ENCODE measurements at places on chromosomes 5 and 9.

DNA sequence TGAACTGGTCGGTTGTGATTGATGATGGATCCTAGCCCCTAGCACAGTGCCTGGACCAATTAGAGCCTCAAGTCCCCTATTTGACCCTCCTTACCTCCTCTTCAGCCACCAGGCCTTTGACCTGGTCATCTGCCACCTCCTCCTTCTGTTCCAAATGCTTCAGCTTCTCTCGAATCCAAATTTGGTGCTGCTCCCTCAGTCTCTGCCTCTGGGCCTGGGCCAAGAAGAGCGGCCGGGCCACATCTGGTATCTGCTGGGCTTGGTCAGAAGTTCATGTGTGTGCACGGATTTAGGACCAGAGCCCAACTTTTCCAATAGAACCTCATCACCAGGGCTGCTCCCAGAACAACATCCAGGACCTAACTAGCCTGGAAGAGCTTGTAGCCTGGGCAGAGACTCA is 6.5 kb downstream of the SLC35A4 start:
- no peak for DNase-seq

DNA sequence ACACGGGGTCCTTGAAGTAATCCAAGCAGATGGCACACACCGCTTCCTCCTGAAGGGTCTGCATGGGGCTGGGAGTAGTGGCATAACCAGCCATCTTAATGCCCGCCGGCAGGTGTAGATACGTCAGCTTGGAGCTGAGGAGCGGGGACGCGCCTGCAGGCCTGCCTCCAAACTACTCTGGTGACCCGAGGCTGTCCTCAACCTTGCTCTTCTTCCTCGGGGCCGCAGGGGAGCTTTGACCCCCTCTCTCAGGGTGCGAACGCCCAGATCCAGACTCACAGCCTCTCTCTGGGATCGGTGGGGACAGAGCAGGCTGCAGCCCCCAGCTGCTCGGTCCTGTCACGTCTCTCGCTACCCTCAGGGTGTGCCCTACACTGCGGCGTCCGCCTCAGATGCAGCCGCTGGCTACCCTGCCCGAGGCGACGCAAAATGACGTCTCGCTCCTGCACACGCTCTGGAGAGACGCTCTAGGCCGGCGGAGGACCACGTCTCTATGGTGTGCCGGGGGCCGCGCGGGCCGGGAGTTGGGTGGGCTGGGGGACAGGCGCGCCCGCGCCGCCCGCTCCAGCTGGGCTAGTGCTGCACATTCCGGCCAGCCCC is at the start of gene TRIM52:
TSS of gene TRIM52 (minus strand) at position 424 of the 600 bp plus-strand sequence. CDS start at position 94, 330 bp downstream.
- DNase-seq: peak; percentile 83

DNA sequence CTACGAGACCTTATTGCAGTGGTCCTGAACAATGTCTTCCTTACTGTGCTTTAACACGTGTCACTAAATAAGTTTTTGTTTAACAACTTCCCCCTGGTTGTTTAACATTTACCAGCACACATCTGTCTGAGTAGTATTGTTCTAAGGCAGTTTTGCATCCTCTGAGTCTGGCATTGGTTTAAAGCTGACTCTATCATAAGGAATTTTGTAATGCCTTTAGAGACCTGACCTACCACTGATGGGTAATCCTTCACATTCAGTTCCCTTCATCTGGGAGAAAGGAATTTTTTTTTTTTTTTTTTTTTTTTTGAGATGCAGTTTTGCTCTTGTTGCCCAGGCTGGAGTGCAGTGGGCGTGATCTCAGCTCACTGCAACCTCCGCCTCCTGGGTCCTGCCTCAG is 20.0 kb upstream of the PCAT7 start:
- DNase-seq: no peak

DNA sequence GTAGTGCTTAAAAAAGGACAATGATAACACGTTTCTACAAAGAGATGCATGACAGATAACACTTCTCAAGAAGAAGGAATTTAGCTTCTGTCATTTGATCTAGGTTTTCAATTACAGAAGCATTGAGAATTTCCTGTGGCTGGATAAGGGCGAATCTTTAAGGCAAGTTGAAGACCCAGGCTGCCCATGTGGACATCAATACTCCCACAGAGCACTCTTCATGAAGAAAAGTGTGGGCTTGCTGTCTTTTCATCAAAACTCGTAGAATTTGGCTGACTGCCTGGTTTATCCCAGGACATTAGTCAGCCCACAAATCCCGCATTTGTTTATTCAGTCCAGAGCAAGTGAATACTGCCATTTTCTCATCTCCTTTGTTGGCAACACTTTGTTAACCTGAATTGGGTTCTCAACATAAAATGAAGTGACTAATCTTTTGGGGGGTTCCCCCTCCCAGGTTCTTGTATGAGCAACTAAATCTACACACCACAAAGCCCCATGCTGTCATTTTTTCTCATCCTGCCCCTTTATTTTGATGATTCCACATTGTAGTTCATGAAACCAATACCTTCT is 43.4 kb upstream of the CDKN2B start:
- DNase-seq: no peak

GRCh38 chr9:92165484-92165883 is 50.3 kb upstream of the SPTLC1 start:
- no peak for DNase-seq

GRCh38 chr5:123964884-123965283 is 452.9 kb downstream of the CSNK1G3 start:
- DNase-seq: no peak

Measured in stimulated activated CD8-positive, alpha-beta memory T cell treated with anti-CD3 and anti-CD28 coated beads, Interleukin-2, amount 100 ng/mL, for 1 hour (primary cell).